D721Med (cell line): ENCODE measurements at places on chromosomes 12 and 14.

DNA sequence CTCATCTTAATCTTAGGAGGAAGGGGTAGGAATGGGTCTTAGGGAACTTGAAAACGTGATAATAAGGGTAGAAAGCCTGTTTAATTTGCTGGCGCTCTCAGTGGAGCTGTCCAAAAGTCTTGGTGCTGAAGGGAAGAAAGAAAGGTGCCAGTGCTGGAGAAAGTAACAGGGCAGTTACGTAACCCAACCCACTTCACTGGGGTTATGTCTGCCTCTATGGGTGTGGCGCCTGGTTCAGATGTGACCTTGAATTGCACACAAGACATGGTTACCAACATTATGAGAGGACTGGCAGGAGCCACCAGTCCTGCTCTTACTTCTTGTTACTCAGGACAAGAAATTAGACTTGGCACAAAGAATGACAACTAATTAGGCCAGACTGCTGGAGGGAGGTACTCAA is 18.6 kb upstream of the GPATCH2L start:
- no peak for DNase-seq

DNA sequence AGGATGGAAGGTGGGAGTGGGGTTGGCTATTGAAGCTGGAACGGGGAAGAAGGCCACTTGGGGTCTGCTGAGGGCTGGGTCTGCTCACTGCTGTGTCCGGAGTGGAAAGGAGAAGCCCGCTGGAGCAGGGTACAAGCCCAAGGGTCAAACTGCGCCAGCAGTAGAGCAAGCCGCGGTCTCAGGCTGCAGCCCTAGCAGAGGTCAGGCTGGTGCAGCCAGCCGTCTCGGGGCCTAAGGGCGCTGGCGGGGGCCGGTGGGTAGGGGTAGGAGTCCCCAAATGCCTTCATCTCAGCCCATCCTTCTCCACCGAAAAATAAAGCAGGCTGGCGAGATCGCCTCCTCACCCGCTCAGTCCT is 718 bp upstream of the JDP2 start:
- DNase-seq, result no peak

GRCh38 chr12:65951697-65952096 is 127.4 kb downstream of the HMGA2 start:
- DNase-seq, result no peak

DNA sequence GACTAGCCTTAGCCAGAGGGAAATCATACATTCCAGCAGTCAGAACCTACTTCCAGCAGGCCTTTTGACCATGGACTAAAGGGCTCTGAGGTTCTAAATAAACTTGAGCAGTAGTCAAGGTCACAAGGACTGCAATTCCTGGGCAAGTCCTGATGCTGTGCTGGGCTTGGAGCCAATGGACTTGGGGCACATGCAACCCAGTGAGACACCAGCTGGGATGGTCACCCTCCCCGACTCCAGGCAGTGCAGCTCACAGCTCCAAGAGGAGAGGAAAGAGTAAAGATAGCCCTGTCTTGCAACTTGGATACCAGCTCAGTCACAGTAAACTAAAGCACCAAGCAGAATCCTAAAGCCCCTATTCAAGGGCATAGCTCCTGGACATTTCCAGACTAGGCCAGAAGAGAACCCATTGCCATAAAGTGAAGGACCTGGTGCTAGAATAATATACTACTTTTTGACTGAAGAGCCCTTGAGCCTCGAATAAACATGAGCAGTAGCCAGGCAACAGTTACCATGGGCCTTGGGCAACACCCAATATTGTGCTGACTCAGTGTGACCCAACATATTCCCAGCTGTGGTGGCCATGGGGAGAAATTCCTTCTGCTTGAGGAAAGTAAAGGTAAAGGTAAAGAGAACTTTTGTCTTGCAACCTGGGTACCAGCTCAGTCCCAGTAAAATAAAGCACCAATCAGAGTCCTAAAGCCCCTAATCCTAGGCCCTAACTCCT is 226.2 kb upstream of the CLEC14A start:
- no peak for DNase-seq

- DNase-seq, result no peak
These were observed 127.2 kb downstream of the BBS10 start for GRCh38 chr12:76220980-76221379.

- DNase-seq, result no peak
These were observed 230.9 kb downstream of the BTG1 start for GRCh38 chr12:91914701-91915100.
